Suppressor macrophage treated with lipopolysaccharide for 1 hour (primary cell): ENCODE measurements at places on chromosomes 2 and 18.
A peak's percentile ranks its signal among the peaks of the same experiment; 100 is the strongest.

- DNase-seq: no peak
Observed at GRCh38 chr18:24827501-24827900, 367.1 kb downstream of the HRH4 start.

DNA sequence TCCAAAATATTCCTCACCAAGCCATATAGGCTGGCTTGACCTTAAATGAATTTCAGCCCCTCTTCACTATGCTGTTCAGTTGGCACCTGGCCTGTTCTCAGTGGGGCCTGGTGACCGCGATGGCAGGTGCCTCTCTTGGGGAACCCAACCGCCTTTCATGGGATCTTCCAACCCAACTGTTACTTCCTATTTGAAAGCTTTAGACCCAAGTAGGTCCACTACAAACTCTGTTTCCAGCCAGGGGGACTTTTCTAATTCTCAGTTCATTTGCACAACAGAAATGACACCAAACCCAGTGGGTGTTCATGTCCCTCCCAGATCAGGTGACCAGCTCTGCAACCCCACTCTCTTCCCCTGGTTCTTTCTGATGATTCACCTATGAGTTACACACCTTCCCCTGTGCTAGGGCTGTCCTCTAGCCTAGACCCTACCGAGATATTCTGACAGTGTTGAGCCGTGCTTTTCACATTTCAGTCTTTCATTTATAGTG, 35.6 kb upstream of the NDUFV2 start:
- DNase-seq: peak; percentile 77

- DNase-seq: no peak
Observed at GRCh38 chr2:39851651-39852110, 72.6 kb upstream of the THUMPD2 start.

DNA sequence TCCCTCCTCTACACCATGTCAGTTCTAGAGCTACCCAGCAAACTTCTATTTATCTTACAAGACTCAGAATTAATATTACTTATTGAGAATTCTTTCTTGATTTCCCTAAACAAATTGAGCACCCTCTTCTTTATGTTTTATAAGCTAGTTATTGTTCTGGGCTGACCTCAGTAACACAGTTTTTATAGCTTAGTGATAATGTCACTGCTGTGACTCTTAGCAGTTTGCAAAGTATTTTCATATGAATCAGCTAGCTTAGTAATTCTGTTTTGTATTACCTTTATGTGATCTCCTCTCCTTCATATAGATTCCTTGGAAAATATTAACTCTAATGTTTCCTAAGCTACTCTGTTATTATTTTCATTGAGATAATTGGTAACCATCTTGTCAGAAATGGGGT, 114.9 kb downstream of the PMS1 start:
- no peak for DNase-seq

GRCh38 chr2:6011921-6012320, 319.7 kb downstream of the SOX11 start:
- DNase-seq: no peak

- no peak for DNase-seq
Observed at GRCh38 chr2:218271865-218272530, 1.7 kb downstream of the PNKD start.

DNA sequence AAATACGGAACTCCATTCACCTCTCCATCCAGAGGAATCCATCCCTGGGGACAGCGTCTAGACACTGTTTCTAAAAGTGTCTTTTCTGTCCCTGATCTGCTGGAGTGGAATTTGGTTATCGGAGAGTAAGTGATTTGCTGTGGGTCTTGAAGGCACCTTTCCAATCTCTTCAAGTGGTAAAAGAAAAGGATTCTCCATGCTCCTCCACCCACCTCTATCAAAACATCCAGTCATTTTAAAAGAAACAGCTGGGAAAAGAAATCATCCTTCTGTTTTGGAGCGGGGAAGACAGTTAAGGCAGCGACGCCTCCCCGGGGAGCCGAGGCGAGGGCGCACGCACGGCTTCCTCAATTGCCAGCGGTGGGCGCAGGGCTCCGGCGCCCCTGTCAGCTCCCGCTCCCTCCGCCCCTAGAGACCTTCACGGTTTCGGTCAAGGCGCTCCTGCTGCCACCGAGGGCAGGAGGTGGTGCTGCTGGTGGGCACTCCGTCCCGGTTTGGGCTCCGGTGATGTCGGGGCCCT, 547 bp downstream of the SLC35F5 start:
- DNase-seq: peak; percentile 60

DNA sequence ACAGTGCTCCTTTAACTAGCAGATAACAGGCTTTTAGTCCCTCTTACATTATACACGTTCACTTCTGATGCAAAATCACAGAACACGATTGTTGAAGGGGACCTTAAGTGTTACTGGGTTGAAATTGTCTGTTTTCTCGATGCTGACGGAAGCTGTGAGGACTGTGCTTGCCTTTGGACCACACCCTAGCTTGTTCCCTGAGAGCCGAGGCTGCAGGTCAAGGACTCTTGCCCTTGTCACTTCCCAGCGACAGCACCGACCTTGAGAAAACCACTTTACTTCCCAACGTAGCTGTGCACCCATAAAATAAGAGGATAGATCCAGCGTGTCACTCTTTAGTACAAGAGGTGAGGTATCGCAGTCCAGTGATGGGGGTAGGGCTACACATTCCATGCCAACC, 701.0 kb downstream of the DCDC2C start:
- DNase-seq: no peak

- no peak for DNase-seq
Observed at GRCh38 chr2:212908031-212908430, 243.4 kb downstream of the IKZF2 start.

DNA sequence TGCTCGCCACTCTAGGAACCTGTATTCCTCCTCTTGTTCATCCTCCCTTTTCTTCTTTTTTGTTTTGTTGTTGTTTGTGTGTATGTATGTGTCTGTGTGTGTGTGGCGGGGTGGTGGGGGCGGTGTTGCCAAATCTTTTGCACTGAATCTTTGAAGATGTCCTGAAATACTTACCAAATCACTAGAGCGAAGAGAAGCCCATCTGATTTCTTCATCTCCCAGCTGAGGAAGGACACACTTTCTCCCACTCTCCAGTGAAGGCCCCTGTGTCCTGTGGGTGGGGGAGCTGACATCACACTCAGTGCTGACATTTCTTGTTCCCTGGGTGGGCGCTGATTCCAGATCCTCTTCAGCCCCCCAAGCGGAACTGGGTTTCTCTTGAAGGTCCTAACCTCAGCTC, 74.5 kb downstream of the NEDD4L start:
- peak; percentile 35 for DNase-seq
